ENCODE measurements at places on chromosomes 3 and 15.

DNA sequence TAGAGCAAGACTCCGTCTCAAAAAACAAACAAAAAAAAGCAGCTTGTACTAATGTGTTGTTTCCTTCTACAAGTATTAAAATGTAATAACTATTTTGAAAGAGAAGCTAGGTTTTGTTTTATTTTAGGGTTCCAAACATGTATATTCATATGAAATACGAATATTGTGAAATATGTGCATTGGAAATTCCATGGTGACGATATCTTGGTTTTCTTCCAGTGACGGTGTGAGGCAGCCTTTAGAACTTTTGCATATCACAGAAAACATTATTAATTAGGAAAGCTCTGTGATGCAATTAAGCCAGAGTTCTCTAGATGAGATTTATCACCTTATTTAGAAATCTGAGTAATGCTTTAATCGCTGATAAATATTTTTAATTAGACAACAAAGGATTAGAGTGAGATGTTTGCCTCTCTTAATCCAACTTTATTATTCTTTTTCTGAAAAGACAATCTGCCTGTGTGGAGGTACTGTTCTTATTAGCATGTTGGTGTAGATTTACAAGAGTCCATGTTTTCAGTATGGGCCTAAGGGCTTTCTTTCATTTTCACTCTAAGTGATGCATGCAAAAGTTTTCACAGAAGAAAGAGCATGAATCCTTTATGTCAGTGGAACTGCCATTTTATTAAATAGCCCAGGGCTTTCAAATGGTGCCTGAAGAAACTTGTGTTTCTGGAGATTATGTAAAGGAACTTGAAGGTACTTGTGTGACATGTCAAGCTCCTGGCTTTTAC lies 37.7 kb upstream of the SAMMSON start:
- no peak for DNase-seq

DNA sequence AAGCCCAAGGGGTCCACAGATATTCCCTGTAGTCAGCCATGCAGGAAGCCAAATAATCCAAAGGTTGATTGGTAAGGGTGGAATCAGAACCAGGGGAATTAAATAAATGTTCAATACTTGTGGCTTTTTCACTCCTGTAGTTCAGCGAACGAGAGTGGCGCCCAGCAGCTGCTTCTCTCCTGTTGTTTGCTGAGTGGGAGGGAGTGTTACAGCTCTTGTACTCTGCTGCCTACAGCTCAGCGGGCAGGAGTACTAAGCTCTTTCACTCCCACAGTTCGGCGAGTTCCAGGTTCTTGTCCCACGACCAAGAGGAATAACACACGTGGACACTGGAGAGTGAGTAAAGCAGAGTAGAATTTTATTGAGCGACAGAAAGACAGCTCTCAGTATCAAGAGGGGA lies 105.9 kb downstream of the MOBP start:
- DNase-seq = no peak

GRCh38 chr3:1287815-1288214 lies 195.0 kb downstream of the CNTN6 start:
- DNase-seq = no peak

DNA sequence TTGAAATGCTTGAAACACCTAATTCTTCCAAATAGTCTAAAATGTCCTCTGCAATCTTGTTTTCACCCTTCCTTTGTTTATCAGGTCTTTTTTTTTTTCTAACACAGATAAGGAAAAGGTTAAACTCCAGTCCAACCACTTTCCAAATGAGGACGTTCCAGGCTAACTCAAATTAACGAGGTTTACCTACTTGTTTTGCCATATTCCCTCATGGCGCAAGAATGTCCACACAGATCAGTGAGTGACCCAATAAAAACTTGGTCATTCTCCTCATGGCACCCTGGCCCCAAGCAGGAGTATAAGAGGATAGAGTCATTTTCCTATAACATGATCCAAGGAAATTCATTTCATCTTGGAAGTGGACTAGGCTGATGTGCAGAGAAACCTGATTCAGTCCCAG lies 6.6 kb upstream of the LIPC start:
- DNase-seq = no peak

DNA sequence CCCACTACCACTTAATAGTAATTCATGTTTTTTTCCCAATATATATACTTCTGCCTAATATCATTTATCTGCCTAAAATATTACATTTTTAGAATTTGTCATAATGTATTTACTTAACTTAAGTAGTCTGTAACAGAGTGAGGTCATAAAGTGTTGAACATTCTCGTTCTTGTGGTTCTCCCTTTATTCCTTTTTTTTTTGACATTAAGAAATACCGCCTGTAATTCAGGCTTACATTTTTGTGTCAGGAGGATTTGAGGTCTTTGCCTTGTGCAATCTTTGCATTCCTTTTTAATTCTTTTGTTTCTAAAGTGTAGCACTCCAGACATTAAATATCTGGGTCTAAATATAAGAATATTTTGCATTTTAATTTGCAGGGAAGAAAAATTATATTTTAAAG lies 315.4 kb downstream of the PTPRG start:
- DNase-seq = no peak

DNA sequence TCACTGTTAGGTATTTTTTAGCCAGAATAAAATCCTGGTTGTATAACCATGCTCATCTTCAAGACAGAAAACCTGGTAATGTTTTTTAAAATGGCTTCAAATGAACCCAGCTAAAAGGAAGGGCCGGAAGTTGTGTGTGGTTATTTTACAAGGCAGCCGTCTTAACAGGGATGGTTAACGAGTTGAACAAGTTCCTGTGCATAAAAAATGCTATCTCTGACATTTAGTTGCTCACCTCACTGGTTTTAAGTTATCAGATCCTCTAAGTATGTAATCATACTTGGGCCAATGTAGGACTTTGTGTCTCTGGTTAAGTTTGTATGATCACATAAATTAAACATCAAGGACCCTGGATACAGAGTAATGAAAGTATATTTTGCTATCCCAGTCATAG lies 2.1 kb downstream of the ATP11B start:
- DNase-seq = no peak

DNA sequence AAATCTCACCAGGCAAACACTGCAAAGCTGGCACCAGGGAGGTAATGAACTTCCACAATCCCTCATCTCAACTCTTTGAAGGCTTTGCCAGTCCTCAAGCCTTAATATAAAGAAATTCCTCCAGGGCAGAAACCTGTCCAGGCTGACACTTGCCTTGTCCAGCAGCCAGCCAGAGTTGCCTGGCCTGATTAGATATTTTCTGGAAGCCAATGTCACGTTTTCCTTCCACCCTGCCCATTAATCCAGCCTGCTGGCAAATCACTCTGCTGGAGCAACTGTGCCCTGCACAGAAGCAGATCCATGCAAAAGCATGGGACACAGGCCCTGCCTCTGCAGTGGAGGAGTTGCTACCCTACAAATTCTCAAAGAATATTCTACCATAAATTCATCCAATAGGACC lies 56.5 kb downstream of the HEG1 start:
- DNase-seq = no peak

- DNase-seq = no peak
Observed at GRCh38 chr3:157129803-157130466, 30.0 kb downstream of the CCNL1 start.

- no peak for DNase-seq
Observed at GRCh38 chr3:117550766-117551165, 841.2 kb downstream of the TUSC7 start.

DNA sequence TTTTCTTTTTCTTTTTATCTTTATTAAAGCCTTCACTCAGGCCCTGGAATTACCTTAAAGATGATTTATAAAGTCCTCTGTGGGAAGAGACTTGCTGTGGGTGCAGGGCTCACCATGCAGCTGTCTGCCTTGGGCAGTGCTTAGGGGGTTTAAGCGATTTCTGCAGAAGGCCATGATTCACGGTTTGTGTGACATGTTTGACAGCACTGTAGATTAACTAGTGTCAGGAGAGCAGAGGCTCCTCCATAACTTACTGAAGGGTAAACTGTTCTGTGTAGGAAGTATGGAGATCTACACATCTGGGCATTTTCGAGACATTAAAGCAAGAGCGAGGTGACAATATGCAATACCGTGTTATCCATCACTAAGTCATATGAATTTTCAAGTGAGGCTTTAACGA lies 137.7 kb downstream of the LRIG1 start:
- no peak for DNase-seq

GRCh38 chr15:37034392-37034791 lies 66.0 kb downstream of the MEIS2 start:
- DNase-seq = no peak

GRCh38 chr15:58460872-58461271 lies 29.1 kb downstream of the LIPC start:
- DNase-seq = no peak

- no peak for DNase-seq
Observed at GRCh38 chr3:4841225-4841624, 138.0 kb upstream of the BHLHE40 start.

DNA sequence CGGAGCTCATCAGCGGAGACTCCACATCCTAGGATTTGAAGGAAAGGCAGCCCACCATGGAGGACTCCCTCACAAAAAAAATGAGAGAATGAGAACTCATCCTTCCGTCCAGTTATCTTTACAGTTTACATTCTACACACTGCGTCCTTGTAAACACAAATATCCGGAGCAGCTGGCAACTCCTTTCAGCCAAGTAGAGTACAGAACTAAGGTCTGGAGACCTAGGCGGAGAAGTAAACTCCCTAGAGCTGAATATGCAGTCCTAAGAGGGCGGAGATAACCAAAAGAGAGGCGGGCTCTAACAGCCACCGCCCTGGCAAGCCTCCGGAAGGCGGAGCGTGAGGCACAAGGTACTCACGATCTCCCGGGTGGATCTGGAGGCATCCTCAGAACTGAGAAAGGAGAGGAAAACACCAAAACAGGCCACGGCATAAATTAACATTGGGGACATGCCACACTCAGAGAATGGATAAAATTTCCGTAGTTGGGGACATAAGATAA lies 924 bp upstream of the SIN3A start:
- DNase-seq = peak; percentile 60

GRCh38 chr3:122678506-122678905 lies 2.1 kb upstream of the PARP14 start:
- no peak for DNase-seq

GRCh38 chr3:5813521-5813920 lies 626.0 kb downstream of the EDEM1 start:
- DNase-seq = no peak

DNA sequence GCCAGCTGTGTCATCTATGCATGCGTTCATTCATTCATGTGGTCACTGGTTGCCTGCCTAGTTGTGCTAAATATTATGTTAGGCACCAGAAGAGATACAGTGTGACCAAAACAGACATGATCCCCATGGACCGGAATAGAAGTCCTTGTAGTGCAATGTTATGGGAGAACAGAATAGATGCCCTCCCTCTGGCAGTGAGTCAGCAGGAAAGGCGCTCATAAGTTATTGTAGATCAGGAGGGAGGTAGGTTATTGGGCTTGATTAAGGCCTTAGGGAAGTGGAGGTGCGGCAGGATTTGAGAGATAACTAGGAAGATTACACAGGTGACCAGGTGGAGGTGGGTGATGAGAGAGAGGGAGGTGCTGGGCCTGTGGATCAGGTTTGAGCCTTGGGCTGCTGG lies 5.2 kb downstream of the MCTP2 start:
- DNase-seq = no peak

DNA sequence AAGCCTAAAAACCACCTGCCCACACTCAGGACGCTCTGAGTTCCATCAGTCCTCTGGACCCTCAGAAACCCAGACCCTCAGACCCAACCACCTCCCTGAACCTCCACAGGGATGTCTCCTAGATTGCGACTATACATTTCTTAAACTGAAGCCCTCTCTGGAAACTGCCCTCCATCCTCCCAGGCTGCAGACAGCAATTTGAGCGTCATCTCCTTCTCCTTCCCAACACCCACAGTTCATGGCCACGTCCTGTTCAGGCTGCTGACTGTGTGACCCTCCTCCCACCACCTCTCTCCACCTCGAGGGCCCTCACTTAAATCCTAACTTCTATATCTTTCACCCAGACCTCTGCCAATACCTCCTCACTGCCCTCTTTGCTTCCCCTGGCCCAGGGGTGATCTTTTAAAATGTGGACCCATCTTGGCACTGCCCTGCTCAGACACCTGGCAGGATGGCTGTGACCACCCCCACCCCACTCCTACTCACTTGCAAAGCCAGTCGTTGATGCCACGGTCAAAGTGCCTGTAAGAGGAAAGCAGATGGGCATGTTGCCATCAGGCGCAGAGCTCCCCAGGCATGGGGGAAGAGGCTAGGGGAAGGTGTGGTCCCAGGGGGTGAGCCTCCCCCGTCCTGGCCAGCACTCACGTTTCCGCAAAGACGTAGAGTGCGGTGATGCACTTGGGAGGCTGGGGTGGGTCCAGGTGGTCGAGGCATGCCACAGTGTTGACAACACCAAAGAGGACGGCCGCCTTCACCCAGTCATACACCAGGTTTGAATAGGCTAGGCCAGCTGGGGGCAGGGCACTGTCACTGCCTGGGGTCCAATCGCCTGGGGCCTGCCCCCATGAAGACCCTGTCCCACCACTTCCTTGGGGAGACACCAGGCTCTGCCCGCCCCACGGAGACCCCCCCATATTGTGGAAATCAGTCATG lies 6.0 kb downstream of the HHATL start:
- DNase-seq = no peak

- no peak for DNase-seq
Observed at GRCh38 chr3:32820971-32821685, 3.3 kb downstream of the TRIM71 start.

DNA sequence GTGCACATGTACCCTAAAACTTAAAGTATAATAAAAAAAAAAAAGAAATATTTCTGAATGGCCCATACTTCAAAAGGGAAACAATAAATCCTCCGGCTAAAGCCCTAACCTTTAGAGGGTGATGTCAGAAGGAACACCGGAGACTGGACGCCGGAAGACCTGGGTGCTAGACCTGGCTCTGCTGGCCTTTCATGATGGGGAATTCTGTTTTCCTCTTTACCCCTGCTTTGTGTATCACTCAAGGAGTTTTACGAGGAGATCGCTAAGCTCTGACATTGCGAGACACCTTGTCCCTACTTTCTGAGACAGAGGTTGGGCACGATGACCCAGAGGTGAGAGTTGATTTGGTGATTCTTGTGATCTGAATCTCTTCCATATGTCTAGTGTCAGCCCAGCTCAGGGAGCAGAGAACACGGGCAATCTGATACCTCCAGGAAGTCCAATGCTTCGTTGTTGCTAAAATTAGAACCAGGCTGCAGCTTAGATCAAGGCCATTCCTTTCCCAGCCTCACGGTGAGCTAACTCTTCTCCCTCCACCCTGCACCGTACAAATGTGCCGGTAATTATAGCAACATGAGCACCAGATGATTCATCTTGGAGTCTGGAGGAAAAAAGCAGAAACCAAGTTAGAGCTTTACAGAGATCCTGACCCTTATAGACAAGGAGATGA lies 42.0 kb upstream of the CFAP161 start:
- DNase-seq = no peak

GRCh38 chr3:59606638-59607266 lies 556.9 kb upstream of the CFAP20DC start:
- no peak for DNase-seq

DNA sequence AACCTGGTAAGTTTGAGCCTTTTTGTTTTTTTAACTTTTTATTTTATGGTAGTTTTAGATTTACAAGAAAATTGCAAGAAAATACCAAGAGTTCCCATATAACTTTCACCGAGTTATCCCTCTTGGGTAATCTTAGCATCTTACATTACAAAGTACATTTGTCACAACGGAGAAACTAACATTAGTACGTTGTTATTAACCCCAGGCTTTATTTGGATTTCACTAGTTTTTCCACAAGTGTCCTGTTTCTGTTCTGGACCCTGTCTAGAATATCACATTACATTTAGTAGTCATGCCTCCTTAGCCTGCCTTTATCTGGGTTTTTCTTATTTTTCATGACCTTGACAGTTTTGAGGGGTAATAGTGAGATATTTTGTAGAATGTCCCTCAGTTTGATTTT lies 53.5 kb upstream of the KPNA4 start:
- DNase-seq = no peak

- DNase-seq = no peak
Observed at GRCh38 chr3:141603473-141604035, 116.7 kb downstream of the RASA2 start.

Measured in activated naive CD4-positive, alpha-beta T cell (primary cell).